Iris pigment epithelial cell (primary cell): ENCODE measurements at places on chromosomes 7 and 10.

- peak; percentile 17 for DNase-seq
Measured at GRCh38 chr10:45454262-45454661, 80.2 kb downstream of the ALOX5 start.

DNA sequence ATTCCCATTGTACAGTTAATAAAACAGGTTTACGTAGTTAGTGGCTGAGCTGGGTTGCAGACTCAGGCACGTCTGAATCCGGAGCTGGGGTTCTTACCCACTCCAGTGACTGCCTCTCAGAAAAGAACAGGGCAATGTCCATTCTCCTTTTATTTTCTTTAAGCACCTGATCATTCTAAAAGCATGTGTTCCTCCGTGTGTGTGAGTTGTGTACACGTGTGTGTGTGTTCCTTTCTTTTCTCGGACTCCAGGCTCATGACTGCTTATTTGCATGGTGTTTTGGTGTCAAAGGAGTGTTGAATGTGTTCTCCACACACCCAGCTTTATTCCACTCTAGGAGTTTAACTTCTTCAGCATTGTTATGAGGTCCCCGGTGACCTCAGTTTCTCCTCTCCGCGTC is 260.1 kb downstream of the SNX10 start:
- DNase-seq, result no peak

DNA sequence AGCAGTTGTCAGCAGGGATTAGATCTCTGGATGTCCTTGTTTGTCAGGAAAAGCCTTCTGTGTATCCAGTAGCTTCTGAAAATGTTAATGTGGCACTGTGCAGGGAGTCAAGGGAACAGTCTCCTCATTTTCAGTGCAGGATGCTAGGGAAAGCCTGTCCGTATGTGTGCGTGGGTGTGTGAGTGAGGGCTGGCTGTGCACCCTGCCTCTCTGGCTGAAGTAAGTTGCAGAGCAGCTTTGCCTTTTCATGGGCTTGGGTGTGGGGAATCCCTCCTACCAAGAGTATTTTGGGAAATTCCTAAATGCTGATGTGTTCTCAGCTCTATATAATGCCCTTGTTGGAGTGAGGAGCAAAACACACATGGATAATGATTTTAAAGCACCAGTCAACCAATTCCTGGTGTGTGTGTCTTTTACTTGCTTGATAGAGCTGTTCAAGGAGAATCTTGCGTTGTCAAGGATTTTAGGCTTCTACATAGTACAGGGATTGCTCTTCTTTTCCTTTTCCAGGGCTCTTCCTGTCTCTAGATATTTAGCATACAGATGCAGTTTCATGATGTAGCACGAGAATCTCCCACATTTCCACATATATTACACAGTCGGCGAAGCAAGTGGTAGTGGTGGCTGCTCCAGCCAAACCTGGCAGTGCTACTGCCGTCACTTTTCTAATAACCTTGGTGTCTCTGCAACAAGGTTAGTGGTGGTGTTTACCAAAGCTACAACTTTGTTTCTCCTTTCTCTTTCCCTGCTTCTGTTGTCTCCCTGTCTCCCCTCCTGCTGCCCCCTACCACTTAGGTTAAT is 92.8 kb downstream of the MCU start:
- DNase-seq, result peak; percentile 75

GRCh38 chr10:44773565-44773964 is 137.6 kb upstream of the TMEM72 start:
- no peak for DNase-seq

DNA sequence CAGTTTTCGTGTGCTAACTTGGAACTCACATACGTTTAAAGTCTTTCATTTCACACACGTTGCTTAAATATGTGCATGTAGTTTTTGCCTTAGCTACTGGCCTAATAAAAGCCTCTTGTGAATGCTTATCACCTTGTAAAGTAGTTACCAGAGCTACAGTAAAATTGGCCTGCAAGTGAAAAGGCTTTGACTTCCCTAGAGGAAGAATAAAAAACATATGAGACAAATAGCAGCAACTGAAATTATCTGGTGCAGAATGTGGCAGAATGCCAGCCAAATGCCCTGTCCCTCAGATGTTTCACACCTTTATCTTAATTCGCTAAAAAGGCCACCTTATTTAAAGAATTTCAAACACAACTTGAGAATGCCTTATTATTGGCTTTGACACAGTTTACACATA is 28.1 kb upstream of the RPA3 start:
- DNase-seq, result no peak

GRCh38 chr10:73287441-73287840 is 35.0 kb upstream of the MRPS16 start:
- DNase-seq, result no peak

GRCh38 chr7:101243646-101244374 is 1.1 kb downstream of the FIS1 start:
- DNase-seq, result peak; percentile 36

- DNase-seq, result peak; percentile 25
Measured at GRCh38 chr10:11881477-11882417, 58.6 kb downstream of the PROSER2 start.

DNA sequence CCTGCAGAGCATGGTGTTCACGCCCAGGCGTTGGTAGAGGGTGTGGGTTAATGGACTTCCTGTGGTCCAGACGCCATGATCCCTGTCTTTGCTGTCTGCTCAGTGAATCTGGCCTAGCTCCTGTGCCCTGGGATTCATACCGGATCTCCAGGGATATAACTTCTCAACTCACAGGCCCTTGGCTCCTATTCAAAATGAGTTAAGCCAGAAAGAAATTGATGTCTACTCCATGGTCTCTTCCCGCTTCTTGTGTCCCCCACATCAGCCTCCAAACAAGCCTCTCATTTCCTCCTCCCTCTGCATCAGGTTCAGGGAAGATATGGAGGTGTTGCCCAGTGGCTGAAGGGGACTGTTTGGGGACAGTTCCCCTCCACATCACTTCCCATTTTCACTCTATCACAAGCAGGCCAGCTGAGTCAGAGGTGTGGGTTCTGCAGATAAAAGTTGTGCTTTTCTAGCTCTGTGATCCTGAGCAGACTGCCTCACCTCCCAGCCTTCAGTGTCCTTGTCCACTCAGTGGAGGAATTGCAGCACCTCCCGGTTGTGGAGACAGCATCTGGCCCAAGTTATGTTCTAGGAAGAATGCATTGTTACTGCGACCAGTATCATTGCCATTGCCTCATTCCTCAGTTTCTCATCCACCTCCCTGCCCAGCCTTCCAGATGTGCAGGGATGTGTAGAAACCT is 22.5 kb downstream of the AKR1E2 start:
- DNase-seq, result no peak

- peak; percentile 32 for DNase-seq
Measured at GRCh38 chr10:103870516-103870915, 15.1 kb upstream of the SH3PXD2A start.

GRCh38 chr7:92595281-92595680 is 5.1 kb upstream of the FAM133B start:
- no peak for DNase-seq

DNA sequence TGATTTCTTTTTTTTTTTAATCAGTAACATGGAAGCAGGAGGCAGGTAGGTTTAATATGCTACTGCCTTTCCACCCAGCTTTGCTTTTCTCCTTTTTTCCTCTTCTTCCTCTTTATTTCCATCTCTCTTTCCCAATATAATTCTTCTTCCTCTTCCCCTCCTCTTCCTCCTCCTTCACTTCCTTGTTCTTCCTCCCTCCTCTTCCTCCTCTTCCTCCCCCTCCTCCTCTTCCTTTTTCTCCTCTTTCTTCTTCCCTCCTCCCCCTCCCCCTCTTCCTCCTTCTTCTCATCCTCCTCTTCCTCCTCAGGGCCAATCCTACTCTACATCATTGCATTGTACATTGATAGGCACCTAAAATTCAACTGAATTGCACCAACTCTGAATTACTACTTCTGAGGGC is 11.4 kb downstream of the ZNF503 start:
- DNase-seq, result no peak

DNA sequence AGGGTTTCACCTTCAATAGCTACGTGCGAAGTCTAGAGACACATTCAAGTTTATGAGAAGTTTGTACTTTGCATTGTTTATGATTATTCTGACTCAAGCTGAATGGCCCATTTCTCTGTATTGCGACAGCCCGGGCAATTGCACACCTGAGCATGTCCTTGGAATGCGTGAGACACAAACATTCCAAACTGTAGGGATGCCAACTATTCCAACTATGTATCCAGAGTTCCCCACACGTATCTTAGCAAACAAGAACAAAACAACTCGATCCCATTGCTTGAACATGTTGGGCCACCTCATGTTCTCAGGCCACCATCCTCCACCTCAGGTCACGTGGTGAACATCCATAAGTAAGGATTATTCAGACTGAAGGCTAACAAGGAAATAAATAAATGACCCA is 51.4 kb upstream of the EGFR start:
- peak; percentile 58 for DNase-seq

GRCh38 chr7:97025983-97026714 is 1.5 kb upstream of the DLX5 start:
- DNase-seq, result no peak

GRCh38 chr7:14332155-14332554 is 342.7 kb upstream of the ETV1 start:
- peak; percentile 28 for DNase-seq

GRCh38 chr10:48500771-48501170 is 104.1 kb downstream of the ARHGAP22 start:
- no peak for DNase-seq

DNA sequence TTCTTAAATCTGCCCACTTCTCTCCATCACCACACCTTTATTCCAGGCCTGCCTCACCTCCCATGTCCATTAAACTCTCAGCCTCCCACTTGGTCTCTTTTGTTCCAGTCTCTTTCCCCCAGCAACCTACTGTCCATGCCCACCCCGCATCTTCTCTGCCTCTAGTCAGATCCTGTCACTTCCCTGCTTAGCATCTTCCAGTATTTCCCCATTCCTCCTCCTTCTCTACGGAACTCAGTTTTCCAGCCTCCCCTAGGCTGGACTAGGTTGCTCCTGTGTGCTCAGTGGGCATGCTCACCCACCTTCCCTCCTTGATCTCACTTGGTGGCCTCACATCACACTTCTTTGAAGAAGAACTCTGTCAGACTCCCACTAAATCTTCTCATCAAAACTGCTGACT is 179.8 kb downstream of the BAMBI start:
- no peak for DNase-seq

DNA sequence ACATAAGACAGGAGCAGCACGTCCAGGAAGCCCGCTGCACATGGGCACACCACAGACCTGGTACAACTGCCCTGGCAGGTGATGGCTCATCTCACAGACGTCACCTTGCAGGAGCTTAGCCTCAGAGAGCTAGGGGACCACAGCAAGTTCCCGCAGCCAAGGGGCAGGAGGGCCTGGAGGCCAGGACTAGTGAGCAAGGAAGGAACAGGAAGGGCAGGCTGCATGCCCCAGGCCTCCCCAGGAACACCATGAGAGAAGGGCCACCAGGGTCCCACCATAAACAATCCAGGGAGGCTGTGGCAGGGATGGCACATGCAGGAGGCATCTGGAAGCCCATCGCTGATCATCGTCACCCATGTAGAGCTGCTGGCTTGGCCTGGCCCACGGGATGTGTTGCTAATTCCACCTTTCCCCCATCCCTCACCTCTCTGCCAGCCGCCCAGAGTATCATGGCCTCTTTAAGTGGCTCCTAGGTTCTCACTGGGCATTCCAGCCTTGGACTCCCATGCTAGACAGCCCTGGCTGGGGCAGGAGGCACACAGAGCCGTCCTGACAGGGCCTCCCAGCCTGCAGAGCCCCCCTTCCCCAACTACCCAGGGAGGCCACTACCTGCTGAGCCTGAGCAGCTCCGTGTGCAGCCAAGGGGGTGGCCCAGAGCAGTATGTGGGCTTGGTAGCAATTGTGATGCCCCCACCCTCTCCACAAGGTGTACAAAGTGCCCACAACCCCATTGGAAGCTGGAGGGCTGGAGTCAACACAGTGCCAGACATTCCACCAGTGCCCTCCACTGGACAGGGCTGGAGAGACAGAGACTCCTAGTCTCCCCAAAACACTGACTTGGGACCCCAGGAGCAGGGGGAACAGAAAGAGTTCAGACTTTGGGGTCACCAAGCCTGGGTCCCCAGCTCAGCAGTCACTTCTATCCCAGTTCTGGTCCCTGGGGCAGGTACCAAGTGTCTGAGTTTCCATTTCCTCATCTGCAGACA is 35.5 kb downstream of the GRID1 start:
- no peak for DNase-seq

GRCh38 chr10:125123476-125124114 is 36.8 kb downstream of the CTBP2 start:
- DNase-seq, result peak; percentile 58

DNA sequence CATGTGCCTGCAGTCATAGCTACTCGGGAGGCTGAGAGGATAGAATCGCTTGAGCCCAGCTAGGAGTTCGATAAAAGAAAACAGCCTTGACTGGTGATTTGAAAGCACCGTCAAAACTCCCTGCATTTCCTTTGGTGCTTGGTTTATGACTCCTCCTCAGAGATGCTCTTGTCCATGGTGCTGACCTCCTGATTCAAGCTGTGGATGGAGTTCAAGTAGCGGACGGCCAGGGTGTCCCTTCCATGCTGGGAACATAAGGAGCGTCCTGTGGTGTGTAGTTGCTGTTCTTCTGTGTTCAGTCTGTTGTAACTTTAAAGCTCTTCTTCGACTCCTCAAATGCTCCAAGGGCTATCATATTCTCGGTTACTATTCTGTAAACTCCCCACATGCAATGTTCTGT is 382.5 kb upstream of the KIAA1217 start:
- peak; percentile 23 for DNase-seq

- DNase-seq, result no peak
Measured at GRCh38 chr7:137453356-137453755, 109.8 kb upstream of the PTN start.

- DNase-seq, result no peak
Measured at GRCh38 chr7:371119-371778, 81.3 kb downstream of the FOXL3 start.

- DNase-seq, result no peak
Measured at GRCh38 chr10:1097436-1097835, 41.3 kb downstream of the WDR37 start.
